ENCODE measurements at places on chromosomes 7 and 10. TPM values are rescaled to one million over a fixed set of nuclear protein-coding genes. Genes with fewer than 3 reads are reported as not detected.
A peak's percentile ranks its signal among the peaks of the same experiment; 100 is the strongest.

GRCh38 chr7:87933953-87934698 lies at the start of gene ADAM22:
TSS of gene ADAM22 (plus strand) at chr7:87934251. CDS start at chr7:87934466, 215 bp downstream.
- peak within 1 kb of the TSS; percentile 76 for H3K4me3 ChIP-seq
- H3K4me1 ChIP-seq: no peaks in the 10 kb centered on the region
- H3K27me3 ChIP-seq: peaks cover 15% of the 10 kb centered on the region
- H3K36me3 ChIP-seq: no peaks in the 10 kb centered on the region
- peak; percentile 78 for DNase-seq

DNA sequence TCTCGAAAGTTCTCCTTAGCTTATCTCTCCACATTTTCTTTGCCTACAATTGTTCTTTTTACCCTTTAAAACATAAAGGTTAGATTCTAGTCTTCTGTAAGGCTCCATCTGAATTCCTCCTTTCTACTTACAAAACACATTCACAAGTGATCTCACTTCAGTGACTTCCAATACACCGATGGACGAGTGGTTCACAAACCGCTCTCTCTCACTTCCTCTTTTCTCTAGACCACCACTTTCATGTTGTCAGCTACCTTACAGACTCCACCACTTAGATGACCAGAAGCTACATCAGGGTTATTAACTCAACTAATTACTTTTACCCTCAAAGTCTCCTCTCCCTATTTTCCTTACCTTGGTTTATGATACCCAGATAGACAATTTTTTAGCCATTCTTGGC lies 11.8 kb downstream of the MET start:
- no peak overlapping the region for H3K27ac ChIP-seq
- DNase-seq: no peak
- no peak overlapping the region for H3K4me3 ChIP-seq

GRCh38 chr10:103648251-103648635 lies 154.7 kb downstream of the NEURL1 start:
- DNase-seq: no peak
- no peak overlapping the region for H3K4me3 ChIP-seq
- H3K4me1 ChIP-seq: peaks cover 70% of the 10 kb centered on the region
- H3K36me3 ChIP-seq: peaks cover 8% of the 10 kb centered on the region
- no peaks in the 10 kb centered on the region for H3K27me3 ChIP-seq
- peak overlapping the region; percentile 78 for H3K27ac ChIP-seq

DNA sequence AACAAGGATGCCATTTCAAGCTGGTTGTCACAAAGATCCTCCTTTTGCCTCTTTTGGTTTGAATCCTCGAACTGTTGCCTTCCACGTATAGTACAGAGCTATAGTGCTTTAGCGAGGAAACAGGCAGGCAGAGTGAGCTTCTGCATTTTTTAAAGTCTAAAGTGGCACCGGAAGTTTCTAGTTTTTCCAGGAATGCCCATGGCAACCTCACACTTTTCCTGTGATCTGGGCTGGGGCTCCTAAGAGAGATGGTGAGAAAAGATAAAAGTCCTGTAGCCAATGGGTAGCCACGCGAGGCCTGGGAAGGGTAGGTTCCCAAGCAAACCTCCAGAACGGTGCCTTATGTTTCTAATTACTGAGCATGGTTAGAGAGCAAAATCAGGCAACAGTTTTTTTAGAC lies 76.7 kb downstream of the CALD1 start:
- peaks cover 29% of the 10 kb centered on the region for H3K4me1 ChIP-seq
- peak overlapping the region; percentile 28 for H3K4me3 ChIP-seq
- peak overlapping the region; percentile 66 for H3K27ac ChIP-seq
- H3K27me3 ChIP-seq: no peaks in the 10 kb centered on the region
- DNase-seq: peak; percentile 74

DNA sequence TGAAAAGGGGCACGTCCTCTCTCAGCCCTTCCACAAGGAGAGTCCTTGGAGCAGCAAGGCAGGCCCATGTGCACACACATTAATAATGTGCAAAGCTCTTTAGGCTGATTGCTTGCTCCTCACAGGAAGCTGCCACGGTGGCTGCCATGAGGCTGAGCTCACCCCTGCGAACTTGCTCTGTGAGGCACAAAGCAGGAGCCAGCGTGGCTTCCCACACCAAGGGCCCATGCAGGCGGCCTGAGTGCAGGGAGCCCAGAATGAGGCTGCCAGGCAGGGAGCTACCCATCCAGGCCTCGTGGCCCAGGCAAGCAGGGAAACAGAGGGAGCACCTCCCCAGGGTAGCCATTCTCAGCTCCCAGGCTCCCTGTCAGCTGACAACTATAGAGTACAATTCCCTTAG lies 242.9 kb downstream of the GRID1 start:
- no peaks in the 10 kb centered on the region for H3K4me1 ChIP-seq
- H3K27me3 ChIP-seq: no peaks in the 10 kb centered on the region
- no peaks in the 10 kb centered on the region for H3K36me3 ChIP-seq
- no peak for DNase-seq
- H3K4me3 ChIP-seq: no peak overlapping the region

DNA sequence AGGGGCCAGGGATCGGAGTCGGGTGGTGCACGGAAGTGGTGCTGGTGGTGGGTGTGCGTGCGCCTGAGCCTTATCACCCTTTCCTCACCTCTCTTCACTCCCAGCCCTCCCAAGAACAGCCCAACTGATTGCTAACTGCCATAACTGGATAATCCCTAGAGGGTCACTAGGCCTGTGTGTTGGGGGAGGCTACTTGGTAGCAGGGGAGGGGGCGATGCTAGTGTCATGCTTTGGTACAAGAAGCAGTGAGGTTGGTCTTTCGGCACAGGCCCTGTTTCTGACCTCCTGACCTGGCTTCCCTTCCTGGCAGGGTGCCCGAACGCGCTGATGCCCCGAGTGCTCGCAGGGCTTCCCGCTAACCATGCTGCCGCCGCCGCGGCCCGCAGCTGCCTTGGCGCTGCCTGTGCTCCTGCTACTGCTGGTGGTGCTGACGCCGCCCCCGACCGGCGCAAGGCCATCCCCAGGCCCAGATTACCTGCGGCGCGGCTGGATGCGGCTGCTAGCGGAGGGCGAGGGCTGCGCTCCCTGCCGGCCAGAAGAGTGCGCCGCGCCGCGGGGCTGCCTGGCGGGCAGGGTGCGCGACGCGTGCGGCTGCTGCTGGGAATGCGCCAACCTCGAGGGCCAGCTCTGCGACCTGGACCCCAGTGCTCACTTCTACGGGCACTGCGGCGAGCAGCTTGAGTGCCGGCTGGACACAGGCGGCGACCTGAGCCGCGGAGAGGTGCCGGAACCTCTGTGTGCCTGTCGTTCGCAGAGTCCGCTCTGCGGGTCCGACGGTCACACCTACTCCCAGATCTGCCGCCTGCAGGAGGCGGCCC lies 652 bp downstream of the KAZALD1 start:
- peaks cover 24% of the 10 kb centered on the region for H3K4me1 ChIP-seq
- no peaks in the 10 kb centered on the region for H3K36me3 ChIP-seq
- H3K27ac ChIP-seq: peak overlapping the region; percentile 95
- peak overlapping the region; percentile 97 for H3K4me3 ChIP-seq
- no peaks in the 10 kb centered on the region for H3K27me3 ChIP-seq
- DNase-seq: peak; percentile 82

DNA sequence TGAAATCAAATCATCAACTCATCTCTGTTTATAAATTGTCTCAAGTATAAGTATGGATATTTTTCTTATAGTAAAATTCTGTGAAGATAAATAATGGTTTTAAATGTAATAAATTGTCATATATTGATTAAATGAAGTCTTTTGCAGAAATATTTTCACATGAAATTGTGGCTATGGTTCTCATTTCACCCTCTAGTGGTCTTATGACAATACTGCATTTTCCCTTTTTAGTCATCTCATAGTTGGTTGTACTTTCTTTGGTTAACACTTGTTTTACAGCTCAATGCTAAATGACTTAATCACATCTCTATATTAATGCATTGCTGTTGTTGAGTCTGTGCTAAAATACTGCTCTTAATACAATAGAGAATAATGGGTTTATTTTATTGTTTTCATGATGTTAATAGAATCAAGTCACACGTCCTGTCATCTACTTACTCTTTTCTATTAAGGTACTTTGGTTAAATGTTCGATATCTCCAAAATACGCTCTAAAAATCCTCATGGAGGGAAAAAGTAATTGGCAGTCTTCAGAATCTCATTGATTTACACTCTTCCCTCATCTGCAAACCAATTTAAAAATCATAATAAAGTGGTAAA lies 38.0 kb upstream of the CACNA2D1 start:
- DNase-seq: peak; percentile 57
- H3K4me3 ChIP-seq: no peak overlapping the region
- no peaks in the 10 kb centered on the region for H3K36me3 ChIP-seq
- H3K27me3 ChIP-seq: peaks cover 4% of the 10 kb centered on the region
- H3K27ac ChIP-seq: no peak overlapping the region

DNA sequence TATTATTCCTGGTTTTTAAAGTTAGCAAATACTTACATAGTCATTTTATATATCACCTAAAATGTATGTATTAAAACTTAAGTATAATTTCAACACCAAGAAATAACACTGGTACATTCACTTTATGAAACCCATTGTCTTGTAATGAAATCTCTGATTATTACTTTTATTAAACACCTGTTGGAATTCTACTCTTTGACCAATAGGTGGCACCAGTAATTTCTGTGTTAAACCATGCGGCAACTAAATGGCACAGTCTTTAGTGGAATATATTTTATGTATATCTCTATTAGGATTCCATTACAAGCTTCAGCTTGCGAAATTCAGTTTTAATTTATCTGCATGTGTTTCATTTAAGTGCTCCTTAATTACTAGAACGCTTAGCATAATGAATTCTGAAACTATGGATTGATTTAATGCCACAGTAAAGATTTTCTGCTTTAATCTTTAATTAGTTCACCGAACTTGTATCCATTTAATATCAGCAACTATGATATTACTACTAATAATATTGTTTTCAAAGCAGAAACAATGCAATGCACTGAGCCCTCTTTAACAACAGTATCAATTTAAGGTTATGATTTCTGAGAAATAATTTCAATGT lies 181.3 kb downstream of the MAGI2 start:
- H3K4me1 ChIP-seq: no peaks in the 10 kb centered on the region
- H3K36me3 ChIP-seq: no peaks in the 10 kb centered on the region
- H3K27ac ChIP-seq: no peak overlapping the region
- H3K27me3 ChIP-seq: no peaks in the 10 kb centered on the region
- peak; percentile 70 for DNase-seq

Gene IGFBP1
- total RNA-seq: 1.3 TPM

Gene ERVW-1
- not detected for total RNA-seq

Gene CYP3A4
- total RNA-seq: not detected
